Retinal pigment epithelial cell (primary cell): ENCODE measurements at places on chromosomes 1 and 21.

DNA sequence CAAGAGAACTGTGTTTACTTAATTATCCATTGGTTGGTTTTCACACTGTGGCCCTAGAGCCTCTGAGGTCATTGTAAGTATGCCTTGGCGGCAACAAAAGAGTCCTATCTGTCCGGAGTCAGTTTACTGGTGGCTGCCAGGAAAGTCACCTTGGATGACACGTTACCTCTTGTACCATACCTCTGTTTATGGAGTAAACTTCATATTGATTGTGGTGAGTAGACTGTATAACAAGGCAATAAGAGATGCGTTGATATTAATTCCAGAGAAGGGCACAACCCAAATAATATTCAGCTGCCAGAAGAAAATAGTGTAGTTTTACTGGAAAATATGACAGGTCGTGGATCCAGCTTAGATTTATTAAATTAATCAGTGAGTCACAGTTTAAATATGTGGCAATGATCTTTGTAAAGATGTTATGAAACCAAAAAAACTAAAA, 20.4 kb upstream of the KIF14 start:
- no peak for DNase-seq

DNA sequence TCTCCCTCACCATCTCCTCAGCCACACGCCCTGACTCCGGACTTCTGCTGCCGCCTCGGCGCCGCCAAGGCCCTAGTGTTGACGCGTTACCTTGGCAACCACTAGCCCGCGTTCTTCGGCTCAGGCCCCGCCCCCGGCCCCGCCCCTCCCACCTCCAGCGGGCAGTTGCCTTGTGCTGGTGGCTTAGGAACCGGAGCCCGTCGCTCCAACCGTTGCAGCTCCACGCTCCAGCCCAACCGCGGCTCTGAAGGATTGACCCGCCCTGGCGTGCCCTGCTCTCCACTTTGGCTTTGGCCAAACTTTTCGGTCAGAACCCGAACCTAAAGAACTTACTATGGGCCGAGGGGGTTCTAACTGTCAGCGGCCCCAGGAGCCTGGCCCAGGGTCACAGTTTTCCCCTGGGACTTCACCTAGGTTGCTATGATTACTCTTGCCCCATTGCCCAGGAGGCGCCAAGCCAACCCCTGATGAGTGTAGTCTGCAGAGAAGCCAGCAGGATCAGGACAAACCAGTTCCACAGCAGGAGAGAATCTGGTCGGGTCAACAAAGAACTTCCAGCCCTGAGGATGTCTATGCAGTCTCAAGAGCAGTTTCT, at the start of gene CFAP45:
Gene CFAP45, minus strand, starts transcription at position 80 of the 595 bp plus-strand sequence. Its CDS starts 67 bp downstream, at position 13.
- DNase-seq = peak; percentile 65

DNA sequence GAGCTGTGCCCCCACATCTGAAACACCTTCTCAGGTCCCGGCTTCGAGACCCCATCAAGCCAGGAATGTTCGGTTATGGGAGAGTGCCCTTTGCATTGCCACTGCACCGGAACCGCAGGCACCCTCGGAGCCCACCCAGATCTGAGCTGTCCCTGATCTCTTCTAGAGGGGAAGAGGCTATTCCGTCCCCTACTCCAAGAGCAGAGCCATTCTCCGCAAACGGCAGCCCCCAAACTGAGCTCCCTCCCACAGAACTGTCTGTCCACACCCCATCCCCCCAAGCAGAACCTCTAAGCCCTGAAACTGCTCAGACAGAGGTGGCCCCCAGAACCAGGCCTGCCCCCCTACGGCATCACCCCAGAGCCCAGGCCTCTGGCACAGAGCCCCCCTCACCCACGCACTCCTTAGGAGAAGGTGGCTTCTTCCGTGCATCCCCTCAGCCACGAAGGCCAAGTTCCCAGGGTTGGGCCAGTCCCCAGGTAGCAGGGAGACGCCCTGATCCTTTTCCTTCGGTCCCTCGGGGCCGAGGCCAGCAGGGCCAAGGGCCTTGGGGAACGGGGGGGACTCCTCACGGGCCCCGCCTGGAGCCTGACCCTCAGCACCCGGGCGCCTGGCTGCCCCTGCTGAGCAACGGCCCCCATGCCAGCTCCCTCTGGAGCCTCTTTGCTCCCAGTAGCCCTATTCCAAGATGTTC, 4.3 kb downstream of the ADAMTSL4 start:
- DNase-seq = no peak

DNA sequence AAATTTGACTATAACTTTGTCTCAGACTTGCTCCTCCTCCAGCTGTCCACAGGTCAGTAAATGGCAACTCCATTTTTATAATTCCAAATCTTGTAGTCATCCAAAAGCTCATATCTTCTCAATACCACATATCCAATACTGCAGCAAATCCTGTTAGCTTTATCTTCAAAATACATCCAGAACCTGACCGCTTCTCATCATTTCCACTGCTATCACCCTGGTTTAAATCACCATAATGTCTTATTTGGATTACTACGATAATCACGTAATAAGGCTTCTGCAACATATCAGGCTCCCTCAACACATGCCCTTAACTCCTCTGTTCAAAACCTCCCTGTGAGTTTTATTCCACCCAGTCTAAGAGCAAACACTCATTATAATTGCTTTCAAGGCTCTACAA, 34.5 kb downstream of the ERO1B start:
- no peak for DNase-seq

GRCh38 chr21:34307991-34308532, 55.7 kb upstream of the KCNE2 start:
- no peak for DNase-seq

DNA sequence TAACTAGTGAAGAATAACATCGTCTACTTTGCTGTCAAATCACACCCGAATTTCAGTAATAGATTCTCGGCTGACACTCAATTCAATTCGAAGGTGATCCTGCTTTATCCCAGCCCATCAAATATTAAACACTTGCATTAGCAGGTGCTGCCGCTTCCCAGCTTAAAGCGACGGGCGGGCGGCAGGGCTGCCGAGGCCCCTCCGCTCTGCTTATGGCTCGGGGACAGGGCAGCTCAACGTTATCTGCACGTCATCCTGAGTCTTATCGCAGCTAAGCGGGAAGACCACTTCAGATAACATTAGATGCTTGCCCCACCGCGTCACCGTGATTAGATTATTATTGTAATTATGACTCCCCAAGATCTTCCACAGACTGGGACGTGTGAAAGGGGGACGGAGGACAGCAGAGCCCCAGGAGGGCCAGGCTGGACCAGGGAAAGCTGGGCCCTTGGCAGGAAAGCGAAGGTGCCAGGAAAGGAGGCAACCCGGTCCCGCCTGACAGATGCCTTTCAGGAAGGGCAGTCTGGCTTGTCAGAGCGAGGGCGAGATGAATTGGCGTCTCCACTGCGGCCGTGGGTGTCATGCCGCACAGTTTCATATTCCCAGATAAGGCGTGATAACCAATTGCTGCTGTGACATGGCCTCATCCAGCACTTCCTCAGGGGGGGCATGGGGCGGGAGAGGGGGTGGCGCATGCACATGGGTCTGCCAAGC, 37.0 kb downstream of the DMAP1 start:
- no peak for DNase-seq
